ENCODE measurements at places on chromosomes 1 and 21.

DNA sequence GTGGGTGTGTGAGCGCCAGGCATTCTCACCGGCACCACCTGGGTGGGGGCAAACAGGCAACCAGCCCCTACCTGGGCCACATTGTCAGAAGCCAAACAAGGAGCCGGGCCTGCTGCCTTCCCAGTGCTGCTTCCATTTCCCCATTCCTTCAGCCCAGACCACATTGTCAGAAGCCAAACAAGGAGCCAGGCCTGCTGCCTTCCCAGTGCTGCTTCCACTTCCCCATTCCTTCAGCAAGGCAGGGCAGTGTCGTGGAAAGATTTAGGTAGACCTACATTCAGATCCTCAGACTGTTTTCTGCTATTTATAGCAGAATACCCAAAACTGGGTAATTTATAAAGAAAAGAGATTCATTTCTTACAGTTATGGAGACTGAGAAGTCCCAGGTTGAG lies 47.0 kb upstream of the EFHD2 start:
- DNase-seq = no peak

DNA sequence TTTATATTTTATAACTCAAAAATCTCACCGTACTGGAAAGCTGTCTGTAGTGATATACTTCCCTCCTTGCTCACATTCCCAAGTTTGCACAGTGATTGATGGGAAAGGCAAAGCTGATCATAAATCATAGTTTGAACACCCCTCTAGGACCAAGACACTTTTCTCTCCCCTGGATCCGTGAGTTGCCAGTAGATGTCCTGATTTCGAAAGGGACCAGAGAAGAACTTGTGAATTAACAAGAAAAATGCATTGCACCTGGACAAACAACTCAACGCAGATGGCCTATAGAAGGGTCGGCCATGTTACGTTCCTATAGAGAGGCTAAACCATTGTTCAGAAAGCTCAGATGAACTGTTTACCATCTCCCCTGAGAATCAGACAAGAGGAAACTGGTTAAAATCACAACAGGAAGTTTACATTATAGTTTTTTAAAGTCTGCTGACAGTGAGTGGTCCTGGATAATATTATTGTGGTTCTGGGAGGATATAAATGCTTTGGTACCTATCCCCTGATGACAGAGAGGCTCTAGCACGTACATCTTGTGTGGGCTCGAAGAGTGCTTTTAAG lies 124.0 kb upstream of the SLC45A1 start:
- no peak for DNase-seq

DNA sequence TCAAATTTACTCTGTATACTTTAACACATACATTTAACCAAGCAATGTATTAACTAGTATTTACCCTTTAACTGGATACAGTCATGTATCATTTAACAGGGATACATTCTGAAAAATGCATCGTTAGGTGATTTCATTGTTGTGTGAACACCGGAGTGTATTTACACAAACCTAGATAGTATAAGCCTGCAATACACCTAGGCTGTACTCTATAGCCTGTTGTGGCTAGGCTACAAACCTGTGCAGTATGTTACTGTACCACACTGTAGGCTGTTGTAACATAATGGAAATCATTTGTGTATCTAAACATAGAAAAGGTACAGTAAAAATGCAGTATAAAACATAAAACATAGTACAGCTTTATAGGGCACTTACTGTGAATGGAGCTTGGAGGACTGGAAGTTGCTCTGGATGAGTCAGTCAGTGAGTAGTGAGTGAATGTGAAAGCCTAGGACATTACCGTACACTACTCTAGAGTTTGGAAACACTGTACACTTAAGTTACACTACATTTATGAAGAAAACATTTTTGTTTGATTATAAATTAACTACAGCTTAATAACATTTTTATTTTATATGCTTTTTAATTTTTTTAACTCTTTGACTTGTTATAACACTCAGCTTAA lies 21.3 kb downstream of the RGS4 start:
- no peak for DNase-seq

GRCh38 chr1:25553749-25554429 lies 10.5 kb downstream of the LDLRAP1 start:
- DNase-seq = no peak

- no peak for DNase-seq
Measured at GRCh38 chr1:218482683-218483082, 137.5 kb downstream of the TGFB2 start.

DNA sequence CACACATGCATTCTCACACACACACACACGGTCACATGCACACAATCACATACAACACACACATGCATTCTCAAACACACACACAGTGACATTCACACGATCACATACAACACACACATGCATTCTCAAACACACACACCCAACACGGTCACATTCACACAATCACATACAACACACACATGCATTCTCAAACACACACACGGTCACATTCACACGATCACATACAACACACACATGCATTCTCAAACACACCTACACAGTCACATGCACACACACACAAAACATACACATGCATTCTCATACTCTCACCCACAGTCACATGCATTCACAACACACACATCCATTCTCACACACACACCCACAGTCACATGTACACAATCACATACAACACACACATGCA lies 135.0 kb downstream of the CASZ1 start:
- DNase-seq = no peak

DNA sequence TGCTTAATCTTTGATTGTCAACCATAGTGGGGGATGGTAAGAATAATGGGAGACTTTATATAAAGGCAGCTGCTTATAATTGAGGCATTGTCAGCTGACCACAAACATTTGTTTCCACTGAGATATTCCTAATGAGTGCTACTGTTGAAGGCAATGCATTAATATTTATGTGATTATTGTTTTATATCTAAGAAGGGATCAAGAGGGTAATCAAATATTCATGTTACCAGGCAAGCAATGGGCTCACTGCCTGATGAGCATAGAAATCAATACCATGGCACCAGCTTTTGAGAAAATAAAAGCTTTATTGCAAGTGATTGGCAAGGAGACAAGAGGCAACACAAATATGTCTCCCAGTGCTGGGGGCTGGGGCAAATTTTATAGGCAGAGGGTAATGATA lies 706.7 kb upstream of the ADAMTS5 start:
- DNase-seq = no peak

DNA sequence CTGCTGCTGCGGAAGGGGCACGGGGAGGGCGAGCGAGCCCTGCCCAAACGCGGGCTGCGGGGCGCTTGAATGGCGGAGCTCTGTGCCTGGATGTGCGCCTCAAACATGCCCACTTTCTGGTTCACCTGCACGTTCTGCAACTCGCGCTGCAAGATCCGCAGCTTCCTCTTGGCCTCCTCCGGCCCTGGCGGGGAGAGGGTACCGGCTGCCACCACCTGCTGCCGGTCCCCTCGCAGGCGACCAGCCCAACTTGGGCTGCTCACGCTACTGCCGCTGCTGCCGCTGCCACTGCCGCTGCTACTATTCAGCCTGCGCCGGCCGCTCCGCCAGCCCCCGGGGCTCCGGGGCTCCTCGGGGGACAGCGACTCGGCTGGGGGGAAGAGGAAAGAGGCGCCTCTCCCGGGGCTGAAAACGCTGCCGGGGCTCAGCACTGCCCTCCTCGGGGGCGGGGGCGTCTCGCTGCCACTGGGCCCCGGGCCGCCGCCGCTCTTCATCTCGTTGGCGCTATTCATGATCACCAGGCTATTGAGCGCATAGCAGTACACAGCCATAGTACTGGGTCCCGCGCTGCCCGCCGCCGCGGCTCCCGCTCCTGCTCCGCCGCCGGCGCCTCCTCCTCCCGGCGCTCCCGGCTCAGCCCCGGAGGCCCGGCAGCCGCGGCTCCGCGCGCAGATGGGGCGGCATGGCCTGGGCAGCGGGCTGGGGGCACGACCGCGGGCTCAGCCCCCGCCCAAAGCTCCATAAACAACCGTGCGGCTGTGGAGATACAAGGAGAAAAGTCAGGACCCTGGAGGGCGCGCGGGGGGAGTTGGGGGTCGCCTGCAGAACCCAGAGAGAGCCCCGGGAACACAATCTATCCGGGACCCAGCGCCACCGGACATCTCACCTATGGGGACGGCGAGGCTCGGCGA lies 1.9 kb downstream of the ITPKB start:
- peak; percentile 39 for DNase-seq

- peak; percentile 31 for DNase-seq
Measured at GRCh38 chr1:41891199-41891896, 27.4 kb downstream of the HIVEP3 start.

GRCh38 chr1:224534731-224535130 lies 81.4 kb upstream of the CNIH3 start:
- no peak for DNase-seq

DNA sequence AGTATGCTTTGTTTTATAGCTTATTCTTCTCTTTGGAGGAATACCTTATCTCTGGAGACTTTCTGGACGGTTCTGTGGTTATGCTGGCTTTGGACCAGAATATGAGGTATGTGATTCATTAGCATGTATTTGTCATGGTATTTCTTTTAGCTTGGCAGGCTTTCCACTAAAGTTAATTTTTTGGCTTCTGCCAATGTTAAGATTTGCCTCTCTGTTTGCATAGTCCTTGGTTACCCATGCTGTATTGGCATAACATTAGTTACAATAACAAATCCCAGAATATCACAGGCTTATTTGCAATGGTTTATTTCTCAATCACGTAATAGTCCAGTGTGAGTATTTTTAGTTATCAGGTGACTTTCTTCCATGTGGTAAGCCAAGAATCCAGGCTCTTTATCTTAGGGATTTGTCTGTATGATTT lies 9.7 kb downstream of the ZMPSTE24 start:
- DNase-seq = no peak

DNA sequence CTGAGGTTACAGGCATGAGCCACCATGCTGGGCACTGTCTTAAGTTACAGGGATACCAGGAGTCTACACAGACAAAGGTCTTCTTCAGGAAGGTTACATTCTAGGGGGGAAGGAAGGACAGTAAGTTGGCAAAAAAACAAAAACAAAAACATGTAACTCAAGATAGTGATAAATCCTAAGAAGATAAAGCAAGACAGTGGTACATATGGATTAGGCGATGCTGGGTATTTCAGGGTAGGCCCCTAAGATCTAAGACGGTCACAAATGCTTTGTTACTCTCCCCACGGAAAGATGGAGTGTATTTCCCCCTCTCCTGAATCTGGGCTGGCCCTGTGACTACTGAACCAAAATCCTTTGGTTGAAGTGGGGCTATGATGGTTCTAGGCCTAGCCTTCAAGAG lies 8.2 kb downstream of the CLCC1 start:
- DNase-seq = no peak

DNA sequence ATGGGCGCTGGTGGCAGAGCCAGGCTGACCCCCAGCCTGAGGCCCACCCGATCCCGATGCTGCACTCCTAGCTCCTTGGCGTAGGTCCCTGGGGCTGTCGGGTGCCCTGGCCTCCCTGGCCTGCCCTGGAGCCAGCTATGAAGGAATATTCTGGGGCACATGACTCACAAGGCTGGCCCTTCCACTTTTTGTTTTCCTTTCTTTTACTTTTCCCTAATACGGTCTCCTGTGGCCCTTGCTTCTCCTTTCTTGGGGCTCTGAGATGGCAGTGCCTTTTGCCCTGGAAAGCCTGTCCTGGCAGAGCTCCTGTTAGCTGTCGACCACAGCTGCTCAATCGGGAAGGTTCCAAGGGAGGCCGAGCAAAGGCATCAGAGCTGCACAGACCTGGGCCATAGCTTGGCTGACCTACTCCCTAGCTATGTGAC lies 22.1 kb downstream of the ARHGEF10L start:
- DNase-seq = no peak
